Activated CD4-positive, alpha-beta memory T cell treated with anti-CD3 and anti-CD28 coated beads, Interleukin-2, amount 10 ng/mL, durations not matched to agents 7 days and 5 days (primary cell): ENCODE measurements at places on chromosomes 3 and 15. TPM values are rescaled to one million over a fixed set of nuclear protein-coding genes. Genes with fewer than 3 reads are reported as not detected.

Gene EIF2B5
- total RNA-seq, result 45.9 TPM

Gene SKOR1
- 0.23 TPM for total RNA-seq

Gene RASGRP1
- 200 TPM for total RNA-seq

Gene SLC7A14
- total RNA-seq, result not detected

Gene ATP1B3
- total RNA-seq, result 120 TPM
